Fibroblast of villous mesenchyme (primary cell): ENCODE measurements at places on chromosomes 6 and 20.
A peak's percentile ranks its signal among the peaks of the same experiment; 100 is the strongest.

- peak; percentile 65 for DNase-seq
Measured at GRCh38 chr6:140546640-140547039, 1172.2 kb upstream of the CITED2 start.

GRCh38 chr6:132115714-132116366 lies 164.7 kb upstream of the CCN2 start:
- peak; percentile 6 for DNase-seq

- peak; percentile 97 for DNase-seq
Measured at GRCh38 chr6:4612636-4613171, 163.5 kb upstream of the CDYL start.

DNA sequence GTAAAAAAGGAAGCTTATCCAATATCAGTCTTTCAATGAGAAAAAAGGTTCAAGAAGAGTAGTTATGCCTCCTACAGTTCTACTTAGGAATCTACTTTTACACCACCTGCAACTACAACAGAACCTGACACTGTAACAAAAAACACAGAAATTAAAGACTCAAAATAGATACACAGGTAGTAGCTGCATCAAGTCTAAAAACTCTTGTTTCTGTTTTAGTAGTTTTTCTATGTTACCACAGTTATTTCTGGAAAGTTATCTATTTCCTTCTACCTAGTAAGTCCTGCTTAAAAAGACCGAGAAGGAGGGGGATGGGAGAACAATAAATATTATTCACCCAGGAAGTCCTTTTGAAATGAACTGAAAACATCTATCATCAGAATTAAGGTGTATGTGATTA lies 52.5 kb downstream of the ATG5 start:
- no peak for DNase-seq

GRCh38 chr6:90715093-90715655 lies 128.3 kb upstream of the MAP3K7 start:
- DNase-seq = peak; percentile 7

DNA sequence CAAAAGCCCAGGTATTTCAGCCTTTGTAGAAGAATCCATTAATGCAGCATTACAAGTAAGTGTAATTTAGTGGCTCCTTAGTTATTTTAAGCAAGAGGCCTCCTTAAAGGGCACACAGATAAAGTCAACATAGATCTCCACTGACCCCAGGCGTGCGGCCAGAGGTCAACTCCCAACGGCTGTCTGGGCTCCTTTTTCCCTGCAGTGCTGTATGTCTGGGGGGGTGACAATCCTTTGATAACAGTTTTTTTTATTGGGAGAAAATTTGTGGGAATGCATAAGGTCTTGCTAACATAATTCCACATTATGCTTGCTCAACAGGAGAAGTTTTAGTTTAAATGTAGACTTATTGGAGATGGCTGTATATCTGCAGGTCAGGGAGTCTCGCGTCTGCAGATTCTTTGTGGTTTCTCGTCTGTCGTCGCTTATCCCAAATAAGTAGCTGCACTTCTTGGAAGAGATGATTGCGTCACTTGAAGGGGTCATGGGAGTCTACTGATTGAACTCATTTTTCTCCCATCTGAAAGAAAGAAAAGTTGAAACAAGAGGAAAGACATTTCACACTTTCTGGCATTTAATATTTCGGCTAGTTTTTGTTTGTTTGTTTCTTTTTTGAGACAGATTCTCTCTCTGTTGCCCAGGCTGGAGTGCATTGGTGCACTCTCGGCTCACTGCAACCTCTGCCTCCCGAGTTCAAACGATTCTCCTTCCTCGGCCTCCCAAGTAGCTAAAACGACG lies 151.7 kb upstream of the AKAP12 start:
- DNase-seq = peak; percentile 99

DNA sequence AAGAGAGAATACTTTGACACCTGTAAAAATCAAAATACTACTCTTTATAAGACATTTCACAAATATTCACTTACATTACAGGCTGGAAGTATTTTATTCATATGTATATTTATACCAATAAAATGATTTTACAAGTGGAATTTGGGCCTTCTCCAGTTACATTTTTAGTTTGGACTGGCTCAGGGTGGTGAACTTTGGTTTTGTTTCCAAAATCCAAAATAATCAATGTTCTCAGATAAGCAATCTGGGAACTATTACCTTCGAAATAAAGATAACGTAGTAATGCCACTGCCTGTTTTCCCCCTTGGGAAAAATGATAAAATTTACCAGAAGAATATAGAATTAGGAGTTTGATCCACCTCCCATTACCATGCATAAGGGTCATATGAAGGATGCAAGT lies 31.6 kb upstream of the SCGN start:
- DNase-seq = no peak

GRCh38 chr20:63366390-63367365 lies 5.5 kb upstream of the CHRNA4 start:
- DNase-seq = no peak

- peak; percentile 18 for DNase-seq
Measured at GRCh38 chr6:103122766-103123601, 1729.5 kb downstream of the GRIK2 start.

- DNase-seq = no peak
Measured at GRCh38 chr6:168097221-168097620, 18.2 kb upstream of the FRMD1 start.

DNA sequence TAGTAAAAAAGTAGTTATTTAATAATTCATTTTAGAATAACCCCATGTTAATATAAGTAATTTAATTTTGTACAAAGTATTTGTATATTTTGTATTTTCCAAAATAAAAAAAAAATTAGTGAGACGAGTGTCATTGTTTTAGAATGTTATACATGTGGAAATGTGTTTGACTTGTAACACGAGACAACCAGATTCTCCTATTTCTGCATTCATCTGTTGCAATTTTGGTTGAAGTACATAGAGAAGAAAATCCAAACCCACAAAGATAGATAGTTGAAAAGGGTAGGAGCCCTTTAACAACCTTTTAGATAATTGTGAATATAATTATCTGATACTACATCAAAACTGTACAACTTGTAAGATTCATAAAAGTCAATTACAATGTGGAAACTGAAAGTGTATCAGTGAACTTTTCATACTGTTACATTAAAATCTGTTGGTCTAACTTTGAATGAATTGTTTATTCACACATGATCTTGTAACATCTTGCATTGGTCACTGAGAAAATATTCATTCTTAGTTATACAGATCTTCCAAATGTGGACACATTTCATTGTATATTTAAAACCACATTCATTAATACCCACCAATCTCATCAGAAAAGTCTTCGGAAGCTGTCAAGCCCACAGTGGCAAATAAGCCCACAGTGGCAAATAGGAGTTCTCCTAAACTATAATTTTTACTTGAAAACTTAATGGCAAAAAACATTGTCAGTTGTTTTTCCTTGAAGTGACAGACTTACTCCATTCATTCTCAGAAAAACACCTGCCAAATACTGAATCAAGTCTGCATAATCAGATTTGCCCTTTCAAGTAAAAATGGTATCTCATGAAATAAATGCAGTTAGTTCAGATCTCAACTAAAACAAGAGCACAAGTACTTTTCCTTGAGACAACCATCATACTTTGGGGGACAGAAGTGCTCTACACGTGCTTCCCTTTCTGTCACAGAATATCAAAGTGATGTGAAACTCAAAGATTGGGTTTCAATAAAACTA lies 52.8 kb downstream of the FKBP5 start:
- DNase-seq = no peak

GRCh38 chr20:45229264-45230056 lies 8.3 kb downstream of the SEMG2 start:
- DNase-seq = peak; percentile 16

DNA sequence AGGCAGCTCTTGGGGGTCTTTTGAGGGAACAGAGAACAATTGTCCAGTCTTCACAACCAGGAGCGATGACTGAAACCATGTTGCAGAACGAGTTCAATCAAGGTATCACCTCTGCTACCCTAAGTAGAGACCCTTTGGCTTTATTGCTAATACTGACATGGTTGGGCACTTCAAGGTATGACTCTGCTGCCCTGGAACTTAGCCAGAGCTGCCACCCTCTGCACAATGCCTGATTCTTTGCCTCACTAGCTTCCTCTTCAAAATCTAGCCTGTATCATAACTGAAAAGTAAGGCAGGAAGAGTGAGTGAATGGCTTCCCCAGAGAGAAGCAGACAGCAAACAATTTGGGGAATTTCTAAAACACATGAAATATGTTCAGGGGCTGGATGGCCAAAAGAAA lies 592.7 kb upstream of the NRSN1 start:
- DNase-seq = no peak

- DNase-seq = peak; percentile 96
Measured at GRCh38 chr6:44053760-44054556, 73.3 kb downstream of the MRPL14 start.

DNA sequence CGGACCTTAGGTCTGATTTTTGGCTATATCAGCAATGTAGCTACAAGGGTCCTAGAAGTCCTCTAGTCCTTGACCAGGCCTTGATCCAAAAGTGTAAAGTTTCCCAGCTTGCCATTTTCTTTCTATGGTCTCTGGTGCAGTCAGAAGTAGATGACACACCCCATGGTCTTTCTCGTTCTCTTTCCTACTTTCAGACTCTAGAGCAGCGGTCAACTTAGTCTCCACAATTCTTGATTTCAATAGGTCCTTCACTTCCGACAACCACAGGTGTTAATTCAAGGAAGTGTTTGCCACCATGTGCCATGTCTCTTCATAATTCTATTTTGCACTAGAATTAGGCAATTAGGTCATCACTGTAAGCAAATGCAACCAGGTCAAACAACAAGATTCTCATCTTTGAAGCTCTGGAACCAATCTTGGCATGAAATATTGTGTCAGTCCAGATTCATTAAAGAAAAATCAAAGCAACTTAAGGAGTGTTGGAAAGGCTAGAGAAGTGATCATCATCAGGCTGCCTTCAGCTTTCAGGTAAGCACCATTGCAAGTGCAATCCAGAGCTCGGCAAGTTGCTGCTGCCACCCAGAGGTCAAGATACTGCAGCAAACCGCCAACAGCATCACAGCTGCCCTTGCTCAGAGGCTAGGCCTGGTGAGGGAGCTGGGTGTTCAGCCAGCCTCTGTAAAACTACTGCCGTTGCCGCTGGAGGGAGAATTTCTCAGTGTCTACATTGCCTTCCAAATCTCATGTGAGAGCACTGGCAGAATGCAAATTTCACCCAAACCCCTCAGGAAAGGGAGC lies 5.6 kb upstream of the SYNE1 start:
- peak; percentile 35 for DNase-seq

- no peak for DNase-seq
Measured at GRCh38 chr6:33820243-33820642, 16.4 kb upstream of the MLN start.

GRCh38 chr20:40991181-40991889 lies 37.3 kb upstream of the TOP1 start:
- DNase-seq = no peak

DNA sequence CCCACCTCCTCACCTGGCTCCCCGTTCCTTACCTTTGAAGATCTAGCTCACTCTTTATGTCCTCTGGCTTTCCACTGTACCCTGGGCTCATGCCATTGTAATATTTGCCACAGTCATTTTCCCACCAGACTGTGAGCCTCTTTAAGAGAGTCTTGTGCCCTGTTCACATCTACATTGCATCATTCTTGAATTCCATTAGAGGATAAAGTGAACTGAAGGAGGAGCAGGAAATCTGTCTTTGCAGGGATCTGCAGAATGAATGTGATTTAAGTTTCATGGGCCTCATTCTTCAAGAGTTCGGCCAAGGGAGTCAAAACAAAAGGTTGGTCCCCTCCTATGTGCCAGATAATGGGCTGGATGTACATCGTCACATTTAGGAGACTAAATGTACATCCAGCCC lies 272.6 kb upstream of the CITED2 start:
- peak; percentile 73 for DNase-seq

- DNase-seq = peak; percentile 96
Measured at GRCh38 chr6:7974938-7975763, 64.6 kb upstream of the TXNDC5 start.

DNA sequence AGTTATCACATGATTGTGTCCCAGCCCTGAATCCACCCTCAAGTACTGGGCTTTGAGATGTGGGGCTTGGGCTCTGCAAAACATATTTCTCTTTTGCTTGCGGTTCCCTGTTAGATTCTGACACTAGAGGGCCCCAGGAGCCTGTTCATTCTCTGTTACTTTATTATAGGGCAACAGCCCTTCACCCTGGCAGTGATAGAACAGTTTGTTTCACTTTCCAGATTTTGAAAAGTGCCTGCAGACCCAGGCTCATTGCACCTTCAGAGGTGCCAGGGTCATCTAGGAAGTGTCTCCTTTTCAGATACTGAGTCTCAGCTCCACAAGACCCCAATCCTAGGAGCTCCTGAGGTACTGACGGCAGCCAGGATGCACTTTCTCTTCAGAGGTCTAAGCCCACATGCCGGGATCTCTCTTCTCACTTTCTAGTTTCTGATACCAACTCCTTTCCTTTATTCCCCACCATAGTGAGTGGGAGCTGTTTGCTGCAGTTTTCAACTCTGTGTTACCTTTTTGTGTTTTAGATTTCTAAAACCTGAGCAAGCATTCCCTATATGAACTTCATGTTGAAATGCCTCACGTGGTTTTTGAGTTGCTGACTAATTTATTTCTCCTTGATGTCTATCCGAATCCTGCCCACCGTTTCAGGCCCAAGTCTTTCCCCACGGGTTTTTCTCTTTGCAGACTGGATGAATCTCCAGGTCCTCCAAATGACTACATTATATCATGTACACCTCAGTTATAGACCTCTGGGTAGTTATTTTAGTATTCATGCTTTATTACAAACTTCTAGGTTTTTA lies 10.9 kb downstream of the ABT1 start:
- DNase-seq = peak; percentile 73

- DNase-seq = no peak
Measured at GRCh38 chr6:138272533-138273315, 54.4 kb upstream of the PBOV1 start.

DNA sequence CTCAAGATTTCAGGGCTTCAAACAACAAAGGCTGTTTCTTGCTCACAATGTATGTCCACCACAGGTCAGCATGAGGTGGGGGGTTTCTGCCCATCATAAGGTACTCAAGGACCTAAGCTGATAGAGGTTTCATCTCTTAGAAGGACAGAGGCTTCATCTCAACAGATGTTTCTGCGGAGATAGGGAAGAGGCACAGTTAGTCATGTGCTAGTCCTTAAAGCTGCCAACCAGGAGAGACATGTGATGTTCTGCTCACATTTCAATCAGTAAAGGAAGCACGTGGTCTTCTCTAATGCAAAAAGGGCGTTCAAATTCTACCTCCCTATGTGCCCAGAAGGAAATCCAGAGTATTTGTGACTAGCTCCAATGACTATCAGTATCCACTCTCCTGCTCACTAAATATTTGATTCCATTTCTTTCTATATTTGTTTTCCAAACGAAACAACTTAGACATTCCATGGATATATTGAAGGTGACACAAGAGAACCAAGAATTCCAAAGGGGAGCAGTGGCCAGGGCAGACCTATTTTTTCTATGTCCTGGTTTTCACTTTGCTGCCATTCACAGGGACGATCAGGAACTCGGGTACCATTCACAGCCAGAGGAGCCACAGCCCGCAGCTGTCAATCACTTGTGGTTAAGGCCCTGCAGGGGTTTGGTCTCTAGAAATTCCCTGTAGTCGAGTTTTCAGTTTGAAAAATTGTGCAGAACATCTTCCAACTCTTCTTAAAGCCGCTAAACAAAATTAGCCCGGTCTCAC lies 173.2 kb upstream of the FOXA2 start:
- DNase-seq = no peak

GRCh38 chr20:51800060-51800871 lies 2.1 kb downstream of the SALL4 start:
- peak; percentile 35 for DNase-seq

GRCh38 chr20:63496596-63497120 lies 2.2 kb downstream of the EEF1A2 start:
- no peak for DNase-seq
